ENCODE measurements at places on chromosomes 3 and 15. TPM values are rescaled to one million over a fixed set of nuclear protein-coding genes. Genes with fewer than 3 reads are reported as not detected.

GRCh38 chr3:196700801-196701200 is 11.2 kb downstream of the CEP19 start:
- no peak for DNase-seq

CIDEC gene
- total RNA-seq, result not detected

DNA sequence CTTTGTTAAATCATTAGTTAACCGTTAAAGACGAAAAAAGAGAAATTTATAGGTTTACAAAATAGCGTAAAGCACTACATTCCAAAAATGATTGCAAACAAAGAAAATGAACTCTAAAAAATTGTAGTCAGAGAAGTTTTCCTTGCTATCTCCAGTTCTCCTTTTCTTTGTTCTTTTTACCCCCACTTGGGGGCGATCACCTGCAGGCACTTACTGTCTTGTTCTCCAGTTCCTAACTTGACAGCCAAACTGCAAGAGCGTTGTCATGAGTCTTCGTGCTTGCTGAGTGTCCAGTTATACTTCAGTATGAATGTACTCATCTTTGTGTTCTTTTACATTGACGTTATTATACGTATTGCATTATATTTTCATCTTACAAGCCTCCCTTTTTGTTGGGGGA is 54.5 kb downstream of the CHD2 start:
- DNase-seq, result no peak

- DNase-seq, result no peak
Observed at GRCh38 chr15:90701880-90702630, 15.1 kb upstream of the BLM start.

- no peak for DNase-seq
Observed at GRCh38 chr3:39529577-39529976, 62.1 kb downstream of the MOBP start.

GOLGA6L7 gene
- total RNA-seq, result not detected

DNA sequence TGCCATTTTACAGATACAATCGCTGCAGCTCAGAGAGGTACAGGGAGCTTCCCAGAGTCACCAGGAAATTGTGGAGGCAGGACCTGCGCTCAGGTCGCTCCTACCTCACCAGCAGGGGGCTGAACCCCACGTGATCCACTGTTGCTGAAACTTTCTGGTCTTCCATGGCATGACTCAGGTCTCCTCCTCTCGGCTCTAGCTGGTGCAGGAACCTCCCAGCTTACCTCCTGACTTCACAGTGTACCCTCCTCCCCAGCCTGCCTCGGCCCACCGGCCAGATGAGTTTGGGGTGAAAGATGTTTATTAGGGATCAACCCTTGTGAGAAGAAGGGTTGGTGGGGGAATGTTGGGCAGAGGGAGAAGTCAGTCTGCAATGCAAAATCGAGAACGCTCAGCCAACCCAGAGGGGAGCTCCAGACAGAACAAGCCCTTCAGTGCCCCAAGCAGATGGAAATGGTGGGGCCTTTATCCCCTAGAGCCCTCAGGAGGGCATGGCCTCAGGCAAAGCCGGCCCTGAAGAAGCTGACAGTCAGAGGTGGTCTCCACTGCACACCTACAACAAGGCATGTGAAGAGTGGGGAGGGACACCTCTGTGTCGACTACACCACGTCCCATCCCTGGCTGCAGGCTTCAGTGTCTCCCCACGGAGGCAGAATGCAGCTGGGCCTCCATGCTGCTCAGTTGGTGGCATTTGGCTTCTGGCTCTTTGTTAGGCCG is 118.6 kb upstream of the PRR20G start:
- peak; percentile 78 for DNase-seq

CELSR3 gene
- total RNA-seq, result 2.4 TPM

THAP10 gene
- 9.6 TPM for total RNA-seq

CXCR6 gene
- not detected for total RNA-seq

DNA sequence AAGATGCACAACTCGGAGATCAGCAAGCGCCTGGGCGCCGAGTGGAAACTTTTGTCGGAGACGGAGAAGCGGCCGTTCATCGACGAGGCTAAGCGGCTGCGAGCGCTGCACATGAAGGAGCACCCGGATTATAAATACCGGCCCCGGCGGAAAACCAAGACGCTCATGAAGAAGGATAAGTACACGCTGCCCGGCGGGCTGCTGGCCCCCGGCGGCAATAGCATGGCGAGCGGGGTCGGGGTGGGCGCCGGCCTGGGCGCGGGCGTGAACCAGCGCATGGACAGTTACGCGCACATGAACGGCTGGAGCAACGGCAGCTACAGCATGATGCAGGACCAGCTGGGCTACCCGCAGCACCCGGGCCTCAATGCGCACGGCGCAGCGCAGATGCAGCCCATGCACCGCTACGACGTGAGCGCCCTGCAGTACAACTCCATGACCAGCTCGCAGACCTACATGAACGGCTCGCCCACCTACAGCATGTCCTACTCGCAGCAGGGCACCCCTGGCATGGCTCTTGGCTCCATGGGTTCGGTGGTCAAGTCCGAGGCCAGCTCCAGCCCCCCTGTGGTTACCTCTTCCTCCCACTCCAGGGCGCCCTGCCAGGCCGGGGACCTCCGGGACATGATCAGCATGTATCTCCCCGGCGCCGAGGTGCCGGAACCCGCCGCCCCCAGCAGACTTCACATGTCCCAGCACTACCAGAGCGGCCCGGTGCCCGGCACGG is 991 bp downstream of the SOX2 start:
- DNase-seq, result peak; percentile 81

TRPM1 gene
- not detected for total RNA-seq

GFM1 gene
- total RNA-seq, result 71.7 TPM

DNA sequence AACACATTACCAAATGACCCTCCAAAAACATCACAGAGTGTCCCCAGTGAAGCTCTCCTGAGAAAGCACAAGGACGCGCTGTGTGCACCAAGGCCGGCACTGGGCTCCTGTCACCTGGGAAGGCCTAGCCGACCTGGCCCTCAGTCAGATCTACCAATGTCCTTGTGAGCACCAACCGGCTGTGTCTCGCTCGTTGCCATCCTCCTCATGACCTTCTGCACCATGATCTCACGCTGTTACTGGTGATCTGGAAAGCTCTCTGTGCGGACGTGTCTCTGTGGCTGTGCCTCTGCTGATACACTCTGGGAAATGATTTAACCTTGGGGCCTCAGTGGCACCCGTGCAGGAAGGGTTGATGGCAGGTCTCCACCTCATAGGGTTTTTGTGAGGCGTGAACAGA is 24.2 kb downstream of the ZXDC start:
- DNase-seq, result no peak

DNA sequence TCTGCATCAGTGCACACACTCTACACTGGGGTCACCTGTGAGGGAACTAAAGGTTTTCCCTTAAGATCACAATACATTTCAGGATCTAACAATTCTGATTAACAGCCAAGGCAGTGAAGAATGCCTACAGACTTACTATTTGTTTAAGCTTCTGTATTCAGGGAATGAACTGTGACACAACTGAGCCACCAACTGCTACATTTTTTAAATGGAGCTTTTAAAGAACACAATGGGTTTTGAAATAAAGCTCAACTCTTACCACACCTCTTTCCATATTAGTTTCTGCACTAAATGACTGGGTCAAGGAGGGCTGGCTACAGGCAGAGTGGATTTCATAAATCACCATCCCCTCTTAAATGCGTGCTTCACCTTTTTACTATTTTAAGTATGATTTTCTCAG is 100.2 kb downstream of the TMCC1 start:
- no peak for DNase-seq

CCR8 gene
- not detected for total RNA-seq

PCSK6 gene
- 8.8 TPM for total RNA-seq

PLA1A gene
- not detected for total RNA-seq

GRCh38 chr15:70320077-70320476 is 222.4 kb upstream of the TLE3 start:
- DNase-seq, result no peak

GRCh38 chr3:134846911-134847317 is 51.9 kb downstream of the EPHB1 start:
- peak; percentile 97 for DNase-seq

GRCh38 chr15:27025481-27025966 is 54.5 kb downstream of the GABRG3 start:
- DNase-seq, result no peak

DNA sequence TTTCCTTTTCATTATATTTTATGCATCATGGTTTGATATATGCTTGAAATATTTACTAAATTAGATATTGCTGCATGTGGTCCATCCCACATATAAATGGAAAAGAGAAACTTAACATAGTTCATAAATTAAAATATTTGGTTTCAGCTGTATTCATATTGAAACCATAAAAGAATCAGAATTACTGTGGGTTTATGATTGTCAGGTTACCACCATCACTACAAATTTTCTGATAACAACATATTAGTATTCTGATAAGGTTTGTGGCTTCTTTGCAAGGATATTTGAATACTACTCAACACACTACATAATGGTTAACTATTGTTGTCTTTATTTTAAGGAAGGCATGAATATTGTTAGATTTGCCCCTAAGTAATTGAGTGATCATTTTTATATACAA is 235.5 kb downstream of the UBE2E2 start:
- DNase-seq, result no peak

GRCh38 chr15:75483961-75484360 is 32.5 kb upstream of the SIN3A start:
- DNase-seq, result no peak

DNA sequence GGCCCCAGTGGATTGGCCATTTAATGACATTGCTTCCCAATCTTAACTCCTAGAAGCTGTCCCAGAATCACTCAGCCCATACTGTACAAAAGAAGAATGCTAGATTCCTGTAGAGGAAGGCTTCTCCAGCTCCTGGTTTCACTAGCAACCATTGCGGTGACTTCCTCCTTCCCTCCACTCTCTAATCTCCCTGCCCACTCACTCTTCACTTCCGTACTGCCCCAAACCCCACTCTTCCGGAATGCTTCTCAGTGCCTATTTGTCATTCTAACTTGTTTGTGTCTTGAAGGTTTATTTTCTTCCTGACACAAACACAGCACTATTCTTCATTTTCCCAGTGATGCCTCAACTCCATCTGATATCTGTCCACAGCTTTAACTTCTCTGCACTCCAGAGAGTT is 97.1 kb upstream of the SPATA16 start:
- no peak for DNase-seq

GRCh38 chr15:59591356-59591755 is 20.2 kb upstream of the GCNT3 start:
- DNase-seq, result no peak

DNA sequence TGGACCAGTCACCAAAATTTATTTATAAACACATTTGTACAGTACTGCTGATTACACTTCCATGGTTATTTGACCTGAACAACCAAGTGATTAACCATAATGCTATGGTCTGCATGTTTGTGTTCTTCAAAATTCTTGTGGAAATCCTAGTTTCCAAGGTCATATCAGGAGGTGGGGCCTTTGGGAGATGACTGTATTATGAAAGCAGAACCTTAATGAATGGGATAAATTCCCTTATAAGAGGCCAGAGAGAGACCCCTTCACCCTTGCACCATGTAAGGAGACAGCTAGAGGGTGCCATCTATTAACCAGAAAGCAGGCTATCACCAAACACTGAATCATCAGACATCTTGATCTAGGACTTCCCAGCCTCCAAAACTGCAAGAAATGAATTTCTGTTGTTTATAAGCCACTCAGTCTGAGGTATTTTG is 1.9 kb downstream of the SCAPER start:
- DNase-seq, result peak; percentile 15

DNA sequence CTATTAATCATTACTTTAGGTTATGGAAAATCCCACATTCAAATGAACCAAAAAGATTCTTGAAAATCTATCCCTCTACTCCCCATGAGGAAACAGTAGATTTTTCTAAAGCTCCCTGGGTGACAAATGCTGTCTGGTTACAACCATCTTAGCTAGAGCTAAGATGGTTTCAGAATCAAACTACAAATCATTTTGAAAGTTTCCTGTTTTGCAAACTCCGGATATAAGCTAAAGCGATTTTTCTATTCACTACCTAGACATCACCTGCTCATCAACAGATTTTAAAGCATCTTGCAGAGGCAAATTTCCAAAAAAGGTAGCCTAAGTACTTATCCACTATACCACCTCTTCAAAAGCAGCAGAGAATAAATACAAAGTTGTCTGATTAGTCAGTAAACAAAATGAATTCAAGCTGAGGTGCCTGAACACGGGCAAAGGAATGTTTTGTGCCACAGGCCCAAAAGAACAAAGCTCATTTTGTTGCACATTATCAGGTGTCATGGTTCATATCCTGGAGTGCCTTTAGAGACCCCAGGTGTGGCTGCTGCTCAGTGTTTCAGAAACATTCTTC is 204.9 kb downstream of the TNIK start:
- no peak for DNase-seq

- no peak for DNase-seq
Observed at GRCh38 chr3:123021996-123022510, 5.5 kb downstream of the SEMA5B start.

DNA sequence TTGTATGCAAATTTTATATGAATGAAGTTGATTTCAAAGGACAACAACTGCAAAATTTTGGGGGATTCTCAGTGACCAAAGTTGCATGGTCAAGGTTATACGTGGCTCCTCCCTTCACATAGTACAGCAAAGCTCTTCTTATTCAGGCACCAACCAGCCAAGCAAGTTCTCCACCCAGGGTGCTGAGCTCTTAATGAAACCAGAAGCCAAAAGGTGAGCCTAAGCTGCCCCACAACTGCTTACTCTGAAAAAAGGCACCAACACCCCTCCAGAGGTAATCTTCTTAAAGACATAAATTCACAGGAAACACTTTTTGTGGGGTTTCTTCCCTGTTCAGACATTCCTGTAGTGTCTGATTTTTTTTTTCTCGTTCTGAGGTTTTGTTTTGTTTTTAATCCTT is 106.1 kb upstream of the GMNC start:
- DNase-seq, result no peak

GRCh38 chr3:141920701-141921100 is 44.3 kb downstream of the ATP1B3 start:
- DNase-seq, result no peak

- DNase-seq, result no peak
Observed at GRCh38 chr3:137249311-137249940, 291.6 kb downstream of the IL20RB start.

DNA sequence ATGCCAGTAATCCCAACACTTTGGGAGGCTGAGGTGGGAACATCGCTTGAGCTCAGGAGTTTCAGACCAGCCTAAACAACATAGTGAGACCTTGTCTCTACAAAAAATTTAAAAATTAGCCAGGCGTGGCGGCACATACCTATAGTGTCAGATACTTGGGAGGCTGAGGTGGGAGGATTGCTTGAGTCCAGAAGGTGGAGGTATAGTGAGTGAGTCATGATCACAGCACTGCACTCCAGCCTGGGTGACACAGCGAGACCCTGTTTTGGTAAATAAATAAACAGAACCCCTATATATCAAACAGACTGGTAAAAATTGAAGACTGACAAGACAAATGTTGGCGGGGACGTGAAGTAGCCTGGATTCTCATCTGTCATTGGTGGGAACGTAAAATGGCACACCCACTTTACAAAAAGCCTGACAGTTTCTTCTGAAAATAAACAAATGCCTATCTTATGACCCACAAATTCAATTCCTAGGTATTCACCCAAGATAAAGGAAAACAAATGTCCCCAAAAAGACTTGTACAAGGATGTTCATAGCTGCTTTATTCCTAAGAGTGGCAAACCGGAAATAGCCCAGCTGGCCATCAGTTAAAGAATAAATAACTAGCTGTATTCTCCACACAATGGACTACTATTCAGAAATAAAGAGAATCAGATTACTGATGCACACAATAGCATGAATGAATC is 47.0 kb upstream of the GK5 start:
- peak; percentile 19 for DNase-seq

Measured in Daoy (cell line).